Activated CD4-positive, alpha-beta T cell treated with anti-CD3 and anti-CD28 coated beads, Interleukin-2, Interleukin-6, amounts not matched to agents 100 ng/mL and 50 ng/mL, durations not matched to agents 16 hours and 8 hours (primary cell): ENCODE measurements at places on chromosomes 1 and 21.

DNA sequence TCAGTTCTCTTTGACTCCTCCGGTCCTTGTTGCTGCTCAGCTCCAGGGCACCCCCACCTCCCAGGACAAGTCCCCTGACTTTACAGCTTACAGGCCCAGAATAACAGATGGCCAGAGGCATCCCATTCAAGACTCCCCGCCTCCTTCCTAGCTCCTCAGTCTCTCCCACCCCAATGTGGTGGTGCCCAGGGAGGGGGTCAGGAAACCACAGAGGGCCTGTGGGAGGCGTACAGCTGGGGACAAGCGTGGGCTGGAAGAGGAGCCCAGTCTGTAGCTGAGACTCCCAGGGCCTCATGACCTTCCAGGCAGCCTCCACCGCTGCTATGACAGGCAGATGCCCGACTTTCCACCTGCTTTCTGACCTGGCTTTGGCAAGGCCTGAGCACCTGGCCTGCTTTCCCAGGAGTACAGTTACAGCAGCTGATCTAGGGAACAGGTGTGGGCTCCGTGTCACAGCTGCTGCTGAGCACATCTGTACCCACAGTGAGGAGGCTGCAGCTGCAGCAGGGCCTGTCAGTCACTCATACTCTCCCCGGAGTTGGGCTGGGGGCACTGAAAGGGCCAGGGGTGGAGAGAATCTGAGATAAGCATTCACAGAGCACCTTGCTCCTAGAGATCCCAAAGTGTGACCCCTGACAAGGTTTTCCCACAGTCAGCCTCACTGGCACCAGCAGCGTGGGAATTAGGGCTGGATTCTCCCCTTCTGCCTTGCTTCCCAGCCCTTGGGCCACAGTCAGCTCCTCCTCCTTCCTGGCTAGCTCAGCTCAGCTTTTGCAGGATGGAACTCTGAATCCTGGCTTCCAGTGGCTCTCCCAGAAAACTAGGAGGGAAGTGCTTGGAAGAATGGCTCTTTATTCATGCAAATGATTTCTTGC is 7.1 kb upstream of the NAV1 start:
- DNase-seq, result no peak

- no peak for DNase-seq
Observed at GRCh38 chr1:50373532-50373931, 49.7 kb downstream of the DMRTA2 start.

GRCh38 chr1:201515895-201516294 is 9.0 kb upstream of the CSRP1 start:
- no peak for DNase-seq

DNA sequence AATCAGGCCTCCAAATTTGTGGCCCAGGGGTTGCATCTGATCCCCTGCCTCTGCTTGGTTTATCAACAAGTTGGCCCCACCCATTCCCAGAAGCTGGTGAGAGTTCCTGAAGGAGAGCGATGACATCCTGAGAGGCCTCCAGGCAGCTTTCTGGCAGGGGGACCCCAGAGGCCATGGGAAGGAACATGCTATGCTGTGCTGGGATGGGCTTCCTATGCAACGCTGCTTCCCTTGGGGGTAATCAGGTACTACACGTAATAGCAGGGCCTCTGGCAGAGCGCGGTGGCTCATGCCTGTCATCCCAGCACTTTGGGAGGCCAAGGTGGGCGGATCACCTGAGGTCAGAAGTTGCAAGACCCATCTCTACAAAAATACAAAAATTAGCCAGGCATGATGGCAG is 8.4 kb upstream of the MTF1 start:
- DNase-seq, result no peak

GRCh38 chr1:38029081-38029681 is 16.6 kb downstream of the UTP11 start:
- DNase-seq, result no peak

DNA sequence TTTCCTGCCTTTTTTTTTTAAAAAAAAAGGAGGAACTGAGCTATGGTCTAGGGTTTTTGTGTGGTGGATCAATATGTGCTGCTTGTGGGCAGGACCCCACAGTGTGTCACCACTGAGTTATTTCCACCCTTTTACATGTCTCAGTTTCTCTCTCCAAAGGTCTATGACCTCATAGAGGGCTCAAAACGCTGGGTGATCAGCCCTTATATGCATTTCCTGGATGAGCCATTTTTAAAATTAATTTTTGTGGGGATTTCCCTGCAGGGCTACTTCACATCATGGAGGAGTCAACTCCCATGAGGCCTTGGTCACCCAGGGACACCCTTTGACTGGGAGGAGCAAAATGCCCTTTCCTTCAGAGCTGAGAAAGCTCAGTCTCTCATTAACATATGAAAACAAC is 20.7 kb upstream of the HAO2 start:
- DNase-seq, result peak; percentile 27

DNA sequence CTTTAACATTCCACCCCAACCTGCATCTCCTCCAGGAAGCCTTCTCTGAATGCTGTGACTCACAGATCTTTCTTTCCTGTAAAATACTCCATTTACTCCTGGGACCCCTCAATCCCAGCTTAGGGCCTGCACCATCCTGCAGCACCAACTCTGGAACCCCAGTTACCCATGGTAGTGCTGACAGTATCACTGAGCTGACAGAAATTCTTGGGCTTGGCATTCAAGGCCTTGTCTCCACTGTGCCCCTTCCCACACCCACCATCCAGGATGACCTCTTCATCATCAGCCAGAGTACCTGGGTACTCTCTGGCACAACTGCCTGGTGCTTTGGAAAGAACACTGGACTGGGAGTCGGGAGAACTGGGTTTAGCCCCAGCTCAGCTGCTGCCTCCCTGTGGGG is 8.3 kb downstream of the CYB5RL start:
- no peak for DNase-seq

GRCh38 chr1:46622344-46622743 is 5.7 kb upstream of the MOB3C start:
- DNase-seq, result no peak

- DNase-seq, result no peak
Observed at GRCh38 chr1:12049616-12050015, 13.5 kb upstream of the TNFRSF8 start.

- no peak for DNase-seq
Observed at GRCh38 chr1:93567255-93567918, 114.2 kb downstream of the BCAR3 start.

DNA sequence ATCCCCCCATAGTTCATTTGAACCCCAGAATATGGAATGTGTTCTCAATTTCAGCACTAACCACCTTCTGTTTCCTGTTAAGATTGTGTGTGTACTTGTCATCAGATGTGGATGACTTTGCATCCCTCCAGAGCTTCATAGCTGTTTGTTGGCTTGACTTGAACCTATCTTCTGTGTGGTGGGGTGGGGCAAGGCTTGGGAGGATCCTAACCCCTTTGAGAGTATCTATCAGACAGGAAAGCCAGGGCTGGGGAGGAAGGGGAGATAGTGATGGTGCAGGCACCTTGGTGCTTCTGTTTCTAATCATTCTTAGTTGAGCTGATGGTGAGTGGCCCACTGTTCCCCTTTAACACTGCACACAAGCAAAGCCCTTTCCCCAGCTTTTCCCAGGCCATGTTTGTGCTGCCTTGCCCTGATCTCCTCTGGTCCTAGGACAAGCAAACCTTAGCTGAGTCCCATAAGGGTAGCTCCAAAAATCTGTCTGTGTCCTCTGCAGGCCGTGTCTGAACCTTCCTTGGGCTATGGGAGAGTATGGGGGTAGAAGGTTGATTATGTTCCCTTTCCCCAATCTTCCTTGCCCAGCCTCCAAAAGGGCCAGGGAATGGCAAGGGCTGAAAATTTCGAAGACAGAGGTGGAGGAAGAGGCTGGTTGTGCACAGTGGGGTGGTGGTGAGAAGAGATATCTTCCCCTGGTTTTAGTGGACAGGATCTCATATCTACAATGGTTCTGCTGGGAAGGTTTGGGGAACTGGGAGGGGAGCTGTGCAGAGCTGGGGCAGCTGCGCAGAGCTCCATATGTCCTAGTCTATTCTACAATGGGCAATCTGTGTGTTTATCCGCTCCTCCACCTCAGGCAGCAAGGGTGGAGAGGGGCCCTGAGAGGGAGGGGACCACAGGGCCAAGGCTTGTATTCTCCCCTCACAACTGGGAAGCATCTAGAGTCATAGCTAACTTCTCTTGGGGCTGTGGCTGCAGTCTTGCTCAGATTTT is 1.4 kb downstream of the NHLH1 start:
- DNase-seq, result no peak

GRCh38 chr1:229938551-229938950 is 128.5 kb upstream of the GALNT2 start:
- no peak for DNase-seq

GRCh38 chr1:101025657-101026429 is at the start of gene DPH5:
Gene DPH5, minus strand, starts transcription at chr1:101025784. Its CDS starts 341 bp downstream, at chr1:101025443.
- peak; percentile 95 for DNase-seq

DNA sequence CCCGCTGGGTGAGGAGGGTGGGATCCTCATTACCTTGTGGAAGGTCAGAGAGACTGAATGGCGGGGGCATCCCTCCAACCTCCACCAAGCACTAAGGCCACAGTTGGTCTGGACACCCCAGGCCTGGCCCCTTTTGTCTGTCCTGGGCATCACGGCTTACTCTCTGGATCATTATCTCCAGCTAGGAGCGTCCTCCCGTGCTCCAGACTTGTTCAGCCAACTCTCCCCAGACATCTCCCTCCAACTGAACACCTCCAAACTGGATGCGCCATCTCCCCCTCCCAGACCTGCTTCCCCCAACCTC is 7.3 kb upstream of the GJB5 start:
- no peak for DNase-seq

GRCh38 chr1:67977756-67978155 is 72.7 kb downstream of the DIRAS3 start:
- no peak for DNase-seq

GRCh38 chr1:97074771-97075170 is 353.2 kb downstream of the PTBP2 start:
- DNase-seq, result no peak

DNA sequence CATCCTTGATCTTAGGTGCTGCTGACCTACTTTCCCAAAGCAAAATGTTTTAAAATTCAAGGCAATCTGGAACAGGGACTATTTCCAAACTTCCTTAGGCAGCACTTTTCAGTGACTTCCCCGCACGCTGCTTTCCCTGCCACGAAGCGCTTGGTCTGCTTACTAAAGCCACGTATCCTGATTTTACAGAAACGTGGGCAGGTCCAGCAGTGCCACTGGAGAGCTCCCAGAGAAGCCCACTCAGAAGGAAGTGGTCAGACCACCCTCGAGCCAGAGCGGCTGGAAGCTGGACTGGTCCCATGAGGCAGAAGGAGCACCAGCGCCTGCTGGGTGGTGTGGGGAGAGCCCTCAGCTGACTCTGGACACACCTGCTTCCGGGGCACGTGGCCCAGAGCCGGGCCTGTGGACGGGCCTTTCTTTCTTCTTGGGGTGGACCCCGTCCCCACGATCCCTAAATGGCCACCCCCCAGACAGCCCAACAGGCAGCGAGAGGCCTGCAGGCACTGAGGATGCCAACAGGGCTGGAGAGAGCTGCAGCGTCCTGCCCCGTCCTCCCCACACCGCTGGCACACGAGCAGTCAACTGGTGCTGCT is 23.2 kb downstream of the PTTG1IP start:
- no peak for DNase-seq

- DNase-seq, result no peak
Observed at GRCh38 chr1:18705811-18706210, 75.2 kb downstream of the PAX7 start.

GRCh38 chr1:174998569-174999215 is 1.1 kb upstream of the CACYBP start:
- peak; percentile 70 for DNase-seq

GRCh38 chr21:34625030-34625593 is 10.2 kb upstream of the RCAN1 start:
- DNase-seq, result no peak

GRCh38 chr1:147201786-147202185 is 23.4 kb downstream of the FMO5 start:
- DNase-seq, result no peak

DNA sequence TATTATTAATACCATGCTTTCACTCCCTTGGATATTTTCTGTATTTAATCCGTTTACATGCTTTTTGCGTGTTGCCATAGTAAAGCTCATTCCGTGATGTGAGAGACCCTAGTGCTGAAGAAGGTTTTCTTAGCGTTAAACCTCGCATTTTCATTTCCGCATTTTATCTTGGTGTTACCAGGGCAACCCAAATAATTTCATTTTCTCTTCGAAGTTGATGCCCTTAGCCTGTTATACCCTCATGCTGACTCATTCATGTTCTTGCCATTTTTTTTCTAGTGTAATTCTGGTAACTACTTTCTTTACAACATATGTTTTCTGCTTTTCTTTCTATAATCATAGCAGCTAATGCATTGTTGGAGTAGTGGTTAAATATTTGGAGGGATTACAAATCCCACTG is 37.2 kb downstream of the LRRC8C start:
- DNase-seq, result peak; percentile 81

DNA sequence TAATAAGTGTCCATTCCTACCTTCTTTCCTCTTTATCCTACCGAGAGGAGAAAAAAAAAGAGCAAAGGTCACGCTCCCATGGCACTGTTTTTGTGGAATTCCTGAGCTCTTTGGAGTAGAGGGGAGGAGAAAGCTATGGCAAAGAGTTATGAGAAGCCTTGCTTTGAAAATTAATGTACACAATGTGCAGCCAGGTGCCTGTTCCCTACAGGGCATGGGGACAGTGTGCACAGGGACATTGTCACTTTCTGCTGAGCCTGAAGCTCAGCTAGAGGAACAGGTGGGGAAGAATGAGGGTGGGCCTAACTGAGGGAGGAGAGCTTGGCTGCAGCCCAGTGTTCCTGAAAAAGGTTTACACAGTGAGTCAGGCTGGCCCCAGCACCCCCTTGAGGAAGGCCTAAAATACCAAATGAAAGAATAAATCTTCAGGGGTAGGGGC is 66.1 kb downstream of the PLXNA2 start:
- DNase-seq, result no peak

- DNase-seq, result no peak
Observed at GRCh38 chr1:174118751-174119150, 40.6 kb upstream of the RABGAP1L start.

DNA sequence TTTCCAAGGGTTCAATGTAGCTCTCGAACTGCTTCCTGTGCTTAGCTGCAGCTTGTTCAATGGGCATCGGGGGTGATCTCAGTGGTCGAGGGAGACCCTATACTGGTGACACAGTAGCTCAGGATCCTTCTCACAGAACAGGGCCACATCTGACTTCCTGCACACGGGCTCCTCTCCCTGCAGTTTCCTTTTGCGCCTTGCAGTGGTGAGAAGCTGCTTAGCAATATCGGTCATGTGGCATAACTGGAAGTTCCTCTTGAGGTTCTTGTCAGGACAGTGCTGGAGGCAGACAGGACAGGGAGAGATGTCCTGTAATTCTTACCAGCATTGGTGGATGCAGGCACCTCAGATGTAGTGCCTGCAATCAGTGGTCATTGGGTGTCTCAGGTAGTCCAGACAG is 140.5 kb upstream of the MAP1LC3C start:
- no peak for DNase-seq
